ENCODE measurements at places on chromosomes 13 and 19.
A peak's percentile ranks its signal among the peaks of the same experiment; 100 is the strongest.

DNA sequence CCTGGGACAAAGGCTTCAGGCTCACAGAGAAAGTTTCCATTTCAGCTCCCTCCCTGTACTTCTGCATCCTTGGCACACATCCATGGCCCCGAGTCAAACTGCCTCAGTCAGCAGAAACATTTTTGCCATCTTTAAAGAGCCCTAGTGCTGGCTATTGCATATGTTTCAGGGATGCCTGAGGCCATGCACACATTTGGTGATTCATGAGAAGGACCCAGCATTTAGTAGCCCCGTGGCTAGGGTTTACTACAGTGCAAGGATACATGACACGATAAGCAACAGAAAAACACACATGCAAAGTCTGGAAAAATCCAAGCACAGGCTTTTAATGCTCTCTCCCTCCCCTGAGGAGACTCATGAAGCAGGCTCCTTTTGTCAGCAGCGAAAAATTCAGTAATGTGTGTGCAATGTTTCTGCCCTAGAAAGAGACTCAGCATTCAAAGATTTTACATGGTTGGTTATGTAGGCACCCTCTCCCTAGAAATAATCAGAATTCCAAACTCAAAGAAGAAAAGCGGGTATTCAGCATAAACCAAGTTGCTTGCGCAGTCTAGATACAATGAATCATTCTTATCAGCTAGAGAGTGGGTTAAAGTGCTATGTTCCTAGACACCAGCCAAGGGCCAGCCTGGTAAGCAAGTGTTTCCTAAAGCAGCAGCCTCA is 17.6 kb downstream of the ACOD1 start:
- no peak for DNase-seq

- no peak for DNase-seq
Observed at GRCh38 chr13:110913322-110914080, 1.4 kb downstream of the ANKRD10 start.

DNA sequence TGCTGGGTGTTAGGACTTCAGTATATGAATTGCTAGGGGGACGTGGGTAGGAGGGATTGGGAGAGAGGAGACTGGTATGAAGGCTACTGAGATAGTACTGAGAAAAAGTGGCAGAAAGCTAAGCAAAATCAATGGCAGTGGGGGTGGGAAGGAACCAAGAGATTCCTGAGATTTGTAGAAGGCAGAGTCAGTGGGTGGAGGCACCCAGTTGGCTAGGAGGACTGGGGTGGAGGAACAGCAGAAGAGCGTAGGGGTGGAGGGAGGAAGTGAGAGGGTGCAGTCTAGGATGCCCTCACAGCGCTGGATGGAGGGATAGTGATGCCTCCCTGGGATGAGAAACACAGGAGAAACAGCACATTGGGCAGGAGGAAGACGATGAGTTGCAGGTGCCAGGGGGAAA is 5.6 kb upstream of the MEDAG start:
- DNase-seq, result no peak

- peak; percentile 46 for DNase-seq
Observed at GRCh38 chr13:52738719-52739467, 727 bp downstream of the CNMD start.

- DNase-seq, result no peak
Observed at GRCh38 chr13:41613984-41614661, 156.8 kb downstream of the RGCC start.

GRCh38 chr19:30927705-30928104 is 421.5 kb downstream of the TSHZ3 start:
- DNase-seq, result no peak

DNA sequence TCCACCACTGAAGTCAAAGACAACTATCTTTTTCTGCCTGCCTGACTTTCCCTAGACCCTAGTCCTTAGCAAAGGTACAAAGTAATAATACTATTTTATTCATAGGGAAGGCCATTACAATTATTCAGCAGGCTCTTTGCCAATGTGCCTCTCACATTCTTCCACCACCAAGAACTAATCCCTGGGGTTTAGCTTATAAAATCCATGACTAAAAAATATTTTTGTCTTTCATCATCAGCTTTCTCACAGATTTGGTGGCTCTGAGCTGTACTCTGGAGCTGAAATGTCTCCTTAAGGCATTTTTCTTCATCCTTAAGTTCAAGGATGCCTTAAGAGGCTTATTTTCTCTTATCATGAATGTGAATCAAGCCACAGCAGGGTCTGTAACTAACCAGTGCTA is 96.1 kb downstream of the OXGR1 start:
- no peak for DNase-seq

DNA sequence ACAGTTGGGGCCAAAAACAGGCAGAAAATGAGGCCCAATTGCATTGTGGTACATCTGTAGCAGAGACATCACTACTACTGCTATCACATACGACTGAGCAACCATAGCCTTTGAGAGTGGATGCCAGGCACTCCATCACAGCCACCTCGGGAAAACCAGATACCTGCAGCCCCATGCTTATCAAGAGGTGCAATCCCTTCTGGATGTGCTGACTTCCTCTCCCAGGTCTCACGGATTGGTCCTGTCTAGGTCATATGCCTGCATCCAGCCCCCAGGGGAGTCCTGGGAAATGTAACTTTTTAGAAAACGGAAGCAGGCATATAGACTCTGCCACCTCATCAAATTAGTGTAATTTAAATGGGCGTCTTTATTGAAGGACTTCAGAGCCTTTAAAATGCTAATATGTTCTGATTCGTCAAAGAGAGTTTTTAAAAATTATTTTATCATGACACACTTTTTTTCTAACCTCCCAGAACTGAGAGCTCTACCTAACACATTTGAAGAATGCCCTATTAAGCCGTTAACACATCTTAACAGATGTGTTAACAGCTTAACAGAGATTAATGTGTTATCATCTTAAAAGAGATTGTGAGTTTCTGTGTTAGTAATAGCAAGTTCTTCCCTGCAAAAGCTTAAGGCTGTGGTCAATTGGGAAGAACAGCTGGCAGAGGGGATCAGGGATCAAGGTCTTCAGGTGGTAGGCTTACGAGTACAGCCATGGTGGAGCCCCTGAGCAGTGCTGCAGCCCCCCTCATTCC is 63.9 kb downstream of the DLEU7 start:
- DNase-seq, result no peak

DNA sequence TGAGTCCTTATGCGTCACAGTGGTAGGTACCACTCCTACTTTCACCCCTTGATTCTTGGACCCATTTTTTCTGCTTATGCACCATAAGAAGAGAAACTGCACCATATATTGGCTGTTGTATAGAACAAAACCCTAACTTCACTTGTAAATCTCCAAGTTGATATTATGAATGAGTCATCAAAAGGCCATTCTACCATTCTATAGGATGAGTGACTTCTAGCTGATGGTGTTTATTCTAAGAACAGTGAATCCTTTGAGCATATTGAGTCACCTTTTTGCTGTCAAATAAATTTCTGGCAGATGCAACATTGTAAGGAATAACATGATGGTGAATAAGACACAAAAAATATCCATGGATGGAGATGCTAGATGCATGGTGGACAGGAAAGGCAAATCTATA is 57.7 kb downstream of the POLR1D start:
- DNase-seq, result no peak

DNA sequence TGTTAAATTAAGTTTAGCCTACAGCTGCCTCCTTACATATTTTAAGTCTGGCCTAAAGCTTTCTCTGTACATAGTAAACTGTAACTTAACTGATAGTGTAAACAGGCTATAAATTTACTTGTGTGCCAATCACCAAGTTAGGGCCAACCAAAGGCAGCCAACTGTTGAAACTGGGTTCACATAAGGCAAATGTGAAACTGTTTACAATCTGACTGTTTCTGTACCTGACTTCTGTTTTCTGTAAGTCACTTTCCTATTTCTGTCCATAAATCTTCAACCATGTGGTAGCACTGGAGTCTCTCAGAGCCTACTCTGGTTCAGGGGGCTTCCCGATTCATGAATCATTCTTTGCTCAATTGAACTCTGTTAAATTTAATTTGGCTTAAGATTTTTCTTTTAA is 103.1 kb downstream of the RAP2A start:
- no peak for DNase-seq

DNA sequence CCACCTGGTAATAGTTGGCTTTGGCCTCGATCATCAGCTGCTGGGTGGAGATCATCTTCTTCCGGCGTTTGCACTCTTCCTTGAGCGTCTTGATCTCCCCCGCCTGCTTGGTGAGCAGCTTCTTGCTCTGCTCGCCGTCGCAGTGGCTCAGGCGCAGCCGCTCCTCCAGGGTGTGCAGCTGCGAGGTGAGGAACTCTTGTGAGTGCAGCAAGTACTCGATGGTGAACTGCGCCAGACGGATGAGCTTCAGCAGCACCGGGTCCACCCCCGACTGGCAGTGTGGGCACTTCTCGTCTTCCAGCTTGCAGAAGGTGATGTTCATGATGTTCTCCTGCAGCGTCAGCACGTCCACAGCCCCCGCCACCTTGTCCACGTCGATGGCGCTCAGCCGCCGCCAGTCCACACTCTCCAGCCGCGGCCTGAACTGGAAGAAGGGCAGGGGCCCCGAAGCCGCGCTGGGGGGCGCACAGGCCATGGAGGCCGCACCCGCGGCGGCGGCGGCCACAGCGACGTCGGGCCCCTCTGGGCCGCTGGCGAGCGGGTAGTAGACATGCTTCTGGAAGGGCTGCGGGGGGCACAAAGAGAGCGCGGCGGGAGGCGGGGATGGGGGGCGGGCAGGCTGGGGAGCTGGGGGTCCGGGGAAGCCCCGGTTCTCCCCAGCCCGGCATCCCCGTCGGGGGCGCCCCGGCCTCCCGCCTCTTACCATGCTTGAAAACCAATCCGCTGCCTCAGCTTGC is 3.0 kb downstream of the DZIP1 start:
- no peak for DNase-seq

DNA sequence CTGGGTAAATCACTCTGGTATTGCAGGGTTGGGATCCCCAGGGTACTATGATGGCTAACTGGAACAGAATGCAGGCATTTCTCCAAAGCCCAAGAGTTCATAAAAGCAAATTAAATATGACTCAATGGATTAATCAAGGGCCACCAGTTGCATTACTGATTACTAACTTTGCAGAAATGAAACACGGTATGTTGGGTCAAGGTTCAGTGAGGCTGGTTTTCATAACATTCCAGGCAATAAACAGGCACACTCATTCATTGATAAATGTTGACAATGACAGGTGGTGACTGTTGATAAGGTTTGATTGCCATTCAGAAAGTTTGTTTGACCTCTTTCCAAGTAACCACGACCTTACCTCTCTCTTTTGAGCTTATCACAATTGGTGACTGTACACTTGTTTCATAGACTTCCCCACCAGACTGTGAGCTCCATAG is 506 bp upstream of the AP1M1 start:
- no peak for DNase-seq

GRCh38 chr13:33034882-33035520 is 18.8 kb downstream of the KL start:
- no peak for DNase-seq

DNA sequence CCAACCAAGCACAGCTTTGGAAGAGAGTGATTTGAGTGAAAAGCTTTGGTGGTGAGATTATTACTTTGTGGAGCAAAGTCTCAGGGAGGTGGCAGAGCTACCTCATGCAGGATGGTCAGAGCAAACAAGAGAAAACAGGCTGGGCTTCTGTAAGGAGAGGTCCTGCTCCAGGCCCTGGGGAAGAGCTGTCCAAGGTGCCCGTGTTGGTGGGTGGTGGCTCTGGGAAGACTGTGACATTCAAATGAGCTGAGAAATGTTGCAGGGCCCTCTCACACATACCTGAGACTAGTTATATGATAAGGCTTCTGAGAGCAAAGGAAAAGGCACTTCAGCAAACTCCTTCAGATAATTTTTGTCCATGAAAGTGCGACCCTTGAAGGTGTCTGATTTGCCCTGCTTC is 205.5 kb upstream of the SOX21 start:
- no peak for DNase-seq

DNA sequence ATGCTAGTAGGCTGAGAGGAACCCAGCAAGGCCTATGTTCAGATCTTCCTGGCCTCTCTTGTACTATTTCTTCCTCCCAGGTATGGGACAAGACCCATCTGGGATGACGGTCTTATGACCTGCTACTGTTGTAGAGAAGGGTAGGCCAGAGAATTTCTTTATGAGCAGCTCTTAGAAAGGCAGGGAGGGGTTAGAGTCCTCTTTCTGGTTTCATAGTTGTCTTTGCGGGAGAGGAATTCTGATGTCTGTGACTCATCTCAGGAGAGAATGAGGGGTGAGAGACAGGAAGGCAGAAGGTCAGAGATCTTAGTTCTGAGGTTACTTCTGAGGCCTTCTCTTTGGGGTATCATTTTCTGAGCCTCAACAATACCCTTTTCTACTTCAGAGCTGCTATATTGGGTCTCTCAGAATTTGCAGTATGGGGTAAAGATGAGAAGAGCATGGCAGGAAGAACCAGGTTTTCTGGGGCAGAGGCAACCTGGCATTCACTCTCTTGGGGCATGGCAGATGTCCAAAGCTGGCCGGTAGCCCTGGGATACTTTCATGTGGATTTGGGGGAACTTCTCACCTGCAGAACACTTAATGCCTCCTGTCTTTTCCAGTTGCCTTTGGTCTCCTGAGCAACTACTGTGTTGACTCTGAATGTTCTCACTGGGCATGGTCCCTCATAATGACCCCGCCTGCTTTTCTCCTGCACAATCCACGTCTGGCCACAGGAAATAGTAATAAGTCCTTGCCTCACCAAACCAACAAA is 154.4 kb downstream of the GGACT start:
- no peak for DNase-seq

DNA sequence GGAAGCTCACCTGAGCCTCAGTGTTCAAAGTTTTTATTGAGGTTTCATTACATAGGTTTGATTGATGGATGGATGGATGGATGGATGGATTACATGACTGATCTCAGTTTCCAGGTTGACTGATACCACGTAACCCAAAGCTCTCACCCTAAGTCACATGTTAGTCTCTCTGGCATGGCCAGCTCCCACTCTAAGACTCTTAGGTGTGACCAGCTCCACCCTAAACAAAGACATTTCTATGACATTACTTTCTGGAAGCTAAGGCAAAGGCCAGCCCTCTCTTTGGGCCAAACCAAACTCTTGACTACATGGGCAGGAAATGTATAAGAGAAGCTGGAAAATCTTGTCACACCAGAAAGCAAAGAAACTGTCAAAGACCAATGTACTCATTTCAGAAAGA is 28.6 kb downstream of the POLR1D start:
- no peak for DNase-seq

DNA sequence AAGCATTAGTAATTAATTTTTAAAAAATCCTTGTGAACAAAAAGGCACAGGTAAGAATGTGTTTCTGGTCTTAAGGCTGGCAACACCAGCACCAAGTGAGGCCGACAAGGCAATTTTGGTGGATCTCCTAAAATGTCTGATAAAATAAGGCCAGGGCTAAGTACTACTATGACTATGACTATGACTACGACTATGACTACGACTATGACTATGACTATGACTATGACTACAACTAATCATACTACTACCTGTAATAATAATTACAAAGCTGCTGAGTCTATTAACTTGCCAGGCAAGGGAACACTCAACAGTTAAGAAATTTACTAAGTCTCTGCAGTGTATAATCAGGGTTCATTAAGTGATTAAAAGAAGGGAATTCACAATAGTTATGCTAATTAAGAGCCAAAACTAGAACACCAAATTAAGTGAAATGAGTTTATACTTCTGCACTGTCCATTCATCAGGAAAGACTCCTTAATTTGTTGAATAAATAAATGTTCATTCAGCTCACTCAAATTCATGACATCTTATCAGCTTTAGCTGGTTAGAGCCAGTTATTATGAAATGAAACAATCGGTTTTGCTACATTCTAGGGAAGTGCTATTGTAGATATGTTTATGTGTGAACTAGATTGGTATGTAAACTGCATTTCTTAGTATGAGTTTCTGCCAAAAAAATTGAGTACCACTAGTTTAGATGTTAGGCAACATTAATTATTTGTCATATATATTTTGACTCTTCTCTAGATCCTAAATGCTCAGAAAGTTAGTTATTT is 1626.2 kb upstream of the PCDH20 start:
- DNase-seq, result no peak

Measured in activated naive CD8-positive, alpha-beta T cell treated with anti-CD3 and anti-CD28 coated beads for 36 hours (primary cell).